Natural killer cell (primary cell): ENCODE measurements at places on chromosomes 13 and 19. TPM values are rescaled to one million over a fixed set of nuclear protein-coding genes. Genes with fewer than 3 reads are reported as not detected.

GRCh38 chr19:45005787-45006186, 4.5 kb downstream of the RELB start:
- no peak for DNase-seq
- no peak overlapping the region for H3K4me3 ChIP-seq
- H3K4me1 ChIP-seq, result peaks cover 25% of the 10 kb centered on the region
- H3K36me3 ChIP-seq, result peaks cover 14% of the 10 kb centered on the region
- no peaks in the 10 kb centered on the region for H3K27me3 ChIP-seq

The TMEM238 gene
- total RNA-seq, result 2.9 TPM

DNA sequence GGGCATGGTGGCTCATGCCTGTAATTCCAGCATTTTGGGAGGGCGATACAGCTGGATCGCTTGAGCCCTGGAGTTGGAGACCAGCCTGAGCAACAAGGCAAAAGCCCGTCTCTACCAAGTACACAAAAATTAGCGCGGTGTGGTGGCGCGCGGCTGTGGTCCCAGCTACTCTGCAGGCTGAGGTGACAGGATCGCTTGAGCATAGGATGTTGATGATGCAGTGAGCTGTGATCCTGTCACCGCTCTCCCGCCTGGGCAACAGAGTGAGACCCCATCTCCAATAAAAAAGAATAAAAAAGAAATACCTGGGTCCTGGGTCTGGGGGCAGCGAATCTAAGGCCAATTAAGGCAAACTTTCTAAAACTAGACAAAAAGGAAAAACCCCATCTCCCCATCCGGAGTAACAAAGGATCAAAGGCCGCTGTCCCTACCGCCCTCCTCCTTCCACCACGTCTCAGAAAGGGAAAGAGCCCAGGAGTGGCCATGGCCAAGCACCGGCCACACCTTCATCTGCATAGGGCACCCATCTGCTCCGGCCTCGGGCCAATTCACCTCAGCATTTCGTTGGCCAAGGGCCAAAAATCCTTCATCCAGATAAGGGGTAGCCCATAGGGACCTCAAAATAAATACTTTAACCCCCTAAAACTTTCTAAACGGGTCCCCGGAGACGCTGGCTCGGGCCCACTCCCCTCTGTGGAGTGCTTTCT, 851 bp downstream of the ZNF320 start:
- H3K4me3 ChIP-seq, result peak overlapping the region; percentile 80
- H3K4me1 ChIP-seq, result peaks cover 18% of the 10 kb centered on the region
- DNase-seq, result no peak
- no peaks in the 10 kb centered on the region for H3K27me3 ChIP-seq
- no peaks in the 10 kb centered on the region for H3K36me3 ChIP-seq

GRCh38 chr19:791007-791566, 6.2 kb upstream of the PTBP1 start:
- no peak for DNase-seq
- H3K27ac ChIP-seq, result no peak overlapping the region
- H3K27me3 ChIP-seq, result no peaks in the 10 kb centered on the region
- H3K36me3 ChIP-seq, result no peaks in the 10 kb centered on the region

DNA sequence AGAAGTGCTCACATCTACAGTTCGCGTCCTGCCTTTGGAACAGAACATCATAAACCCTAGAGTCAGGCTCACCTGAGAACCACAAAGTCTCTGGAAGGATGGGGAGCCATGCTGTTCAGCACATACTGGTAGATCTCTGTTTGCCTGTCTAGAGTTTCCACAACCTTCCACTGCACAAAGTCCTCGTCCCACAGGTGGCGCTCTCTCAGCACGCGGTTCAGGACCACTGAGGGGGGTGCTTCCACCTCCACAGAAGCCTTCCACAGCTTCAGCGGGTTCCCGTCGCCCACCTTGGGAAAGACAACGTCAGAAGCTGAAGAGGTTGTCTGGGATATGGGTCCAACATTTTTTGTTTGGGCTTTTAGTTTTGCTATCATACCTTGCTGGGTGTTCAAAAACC, 93.6 kb downstream of the KL start:
- peaks cover 8% of the 10 kb centered on the region for H3K4me1 ChIP-seq
- no peaks in the 10 kb centered on the region for H3K27me3 ChIP-seq
- no peak overlapping the region for H3K4me3 ChIP-seq

DNA sequence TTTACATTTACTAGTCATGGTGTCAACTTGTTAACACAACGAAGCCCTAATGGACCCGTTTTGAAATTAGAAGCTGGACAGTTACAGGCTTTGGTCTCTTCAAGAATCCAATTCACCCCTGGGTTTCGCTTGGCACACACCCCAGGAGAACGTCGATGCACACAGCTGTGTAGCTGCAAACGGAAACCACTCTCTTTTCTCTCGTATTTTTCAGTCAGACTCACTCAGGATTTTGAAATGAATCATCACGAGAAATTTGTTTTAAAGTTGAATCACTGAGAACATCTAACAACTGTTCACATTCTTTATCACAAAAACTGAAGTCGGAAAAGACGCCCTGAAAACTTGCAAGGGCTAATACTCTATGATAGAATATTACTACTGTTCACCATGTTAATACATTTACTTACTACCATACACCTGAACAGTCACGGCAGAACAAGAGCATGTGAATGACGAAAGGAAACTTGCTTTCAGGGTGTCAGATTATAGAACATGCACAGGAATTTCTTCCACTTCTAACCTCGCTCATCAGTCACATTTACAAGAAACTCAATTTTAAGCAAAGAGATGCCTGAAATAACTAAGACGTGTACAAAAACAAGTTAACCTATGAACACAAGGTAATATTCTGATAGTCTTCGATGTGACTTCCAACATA, 4.7 kb downstream of the PNMA8A start:
- H3K4me1 ChIP-seq, result peaks cover 3% of the 10 kb centered on the region
- no peak overlapping the region for H3K27ac ChIP-seq
- no peak for DNase-seq
- H3K27me3 ChIP-seq, result peaks cover 2% of the 10 kb centered on the region
- H3K4me3 ChIP-seq, result no peak overlapping the region
- H3K36me3 ChIP-seq, result no peaks in the 10 kb centered on the region

The RAB20 gene
- total RNA-seq, result 1.0 TPM

The ADPRHL1 gene
- 0.56 TPM for total RNA-seq

- no peak overlapping the region for H3K27ac ChIP-seq
- no peak overlapping the region for H3K4me3 ChIP-seq
- peaks cover 63% of the 10 kb centered on the region for H3K27me3 ChIP-seq
- peaks cover 8% of the 10 kb centered on the region for H3K4me1 ChIP-seq
- H3K36me3 ChIP-seq, result no peaks in the 10 kb centered on the region
Measured at GRCh38 chr19:1756705-1757465, 3.6 kb downstream of the ONECUT3 start.

The FUT6 gene
- total RNA-seq, result 0.34 TPM

DNA sequence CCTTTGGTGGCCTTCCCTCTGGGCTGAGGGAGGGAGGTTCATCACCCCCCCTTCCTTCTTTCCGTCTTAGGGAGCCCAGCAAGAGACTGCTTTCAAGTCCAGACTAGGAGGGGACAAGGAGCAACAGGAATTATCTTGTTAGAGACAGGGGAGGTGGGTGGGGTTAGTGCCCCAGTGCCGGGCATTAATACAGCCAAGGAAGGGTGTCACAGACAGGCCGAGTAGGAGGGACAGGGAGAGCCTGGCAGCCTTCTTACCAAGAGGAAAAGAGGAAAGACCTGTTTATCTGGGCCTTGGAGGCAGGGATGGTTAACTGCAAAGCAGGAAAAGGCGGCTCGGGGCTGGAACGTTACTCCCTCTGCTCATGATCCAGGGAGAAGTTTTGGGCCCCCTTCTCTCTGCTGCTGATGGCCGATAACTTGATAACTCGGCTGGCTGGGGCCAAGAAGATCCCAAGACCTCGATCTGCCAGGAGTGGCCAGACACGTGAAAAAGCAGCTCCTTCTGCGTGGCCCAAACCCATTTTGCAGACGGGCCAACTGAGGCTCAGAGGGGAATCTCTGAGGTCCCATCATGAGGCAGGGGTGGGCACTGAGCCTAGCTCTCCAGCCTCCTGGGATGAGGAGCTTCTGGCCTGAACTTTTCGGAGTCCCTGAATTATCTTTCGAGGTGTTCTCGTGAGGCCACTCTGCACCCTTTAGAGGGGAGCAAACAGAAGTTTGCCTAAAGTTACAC, 79.3 kb downstream of the PTPRS start:
- no peaks in the 10 kb centered on the region for H3K36me3 ChIP-seq
- no peak overlapping the region for H3K27ac ChIP-seq
- DNase-seq, result no peak
- no peaks in the 10 kb centered on the region for H3K27me3 ChIP-seq
- H3K4me3 ChIP-seq, result no peak overlapping the region
- H3K4me1 ChIP-seq, result peaks cover 6% of the 10 kb centered on the region

DNA sequence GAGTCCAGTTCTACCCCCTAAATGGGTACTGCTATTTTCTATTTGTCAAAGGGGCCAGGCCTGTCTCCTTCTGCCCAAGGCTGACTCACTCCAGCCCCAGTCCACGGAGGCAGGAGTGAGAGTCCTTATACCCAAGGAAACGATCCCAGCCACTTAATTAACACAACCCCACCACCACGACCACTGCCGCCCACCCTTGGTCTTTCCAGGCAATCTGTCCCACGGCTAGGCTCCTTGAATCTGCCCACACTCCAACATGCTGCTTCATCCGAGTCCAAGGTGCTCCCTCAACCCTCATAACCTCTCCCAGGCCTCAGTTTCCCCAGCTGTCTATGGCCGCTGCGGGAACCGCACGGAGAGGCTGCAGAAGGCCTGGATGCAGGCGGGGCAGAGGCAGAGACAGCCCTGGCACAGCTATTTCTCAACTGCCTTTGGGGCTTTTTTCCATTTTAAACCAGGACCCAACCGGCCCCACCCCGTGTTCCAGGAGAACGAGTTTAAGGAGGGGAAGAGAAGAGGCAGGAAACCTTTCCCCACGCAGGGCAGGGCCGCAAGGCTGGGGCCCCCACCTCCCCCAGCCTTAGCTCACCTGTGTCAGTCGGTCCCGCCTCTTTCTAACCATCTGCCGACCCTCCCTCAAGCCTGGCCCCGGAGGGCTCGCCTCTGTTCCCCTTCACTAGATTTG, 746 bp downstream of the RAB3D start:
- H3K4me3 ChIP-seq, result peak overlapping the region; percentile 45
- peaks cover 33% of the 10 kb centered on the region for H3K4me1 ChIP-seq
- DNase-seq, result no peak

DNA sequence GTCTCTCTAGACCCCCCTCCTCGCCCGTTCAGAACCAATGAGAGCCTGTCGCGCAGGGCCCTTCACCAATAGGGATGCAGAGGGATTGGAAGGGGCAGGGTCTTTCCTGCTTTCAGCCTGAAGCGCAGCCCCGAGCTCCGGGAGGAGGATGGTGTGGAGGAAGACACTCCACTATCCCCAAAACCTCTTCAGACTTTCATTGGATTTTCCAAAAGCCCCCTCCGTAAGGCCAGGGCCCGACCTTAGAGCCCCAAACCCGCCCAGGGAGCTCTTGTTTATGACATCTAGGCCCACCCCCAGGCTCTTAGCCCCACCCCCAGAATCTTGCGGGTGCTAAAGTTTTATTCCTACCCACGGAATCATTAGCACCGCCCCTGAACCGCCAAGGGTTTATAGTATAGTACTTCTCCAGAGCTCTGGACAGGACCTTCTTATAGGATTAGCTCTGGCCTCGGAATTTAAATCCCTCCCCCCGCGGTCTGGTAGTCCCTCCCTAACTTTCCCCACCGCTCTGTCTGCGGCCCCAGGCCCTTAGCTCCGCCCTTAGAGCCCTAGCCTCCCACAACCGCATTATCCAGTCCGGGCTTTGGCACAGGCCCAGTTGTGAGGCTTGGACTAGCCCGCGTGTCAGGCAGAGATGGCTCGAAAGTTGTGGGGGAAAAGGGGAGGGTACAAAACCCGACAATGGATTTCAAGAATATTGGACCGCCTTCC, 6.6 kb upstream of the EML2 start:
- peaks cover 47% of the 10 kb centered on the region for H3K4me1 ChIP-seq
- no peaks in the 10 kb centered on the region for H3K36me3 ChIP-seq
- DNase-seq, result peak; percentile 90
- peak overlapping the region; percentile 9 for H3K27ac ChIP-seq
- no peaks in the 10 kb centered on the region for H3K27me3 ChIP-seq
- peak overlapping the region; percentile 29 for H3K4me3 ChIP-seq

The KCNN1 gene
- not detected for total RNA-seq

The PALM3 gene
- total RNA-seq, result not detected

DNA sequence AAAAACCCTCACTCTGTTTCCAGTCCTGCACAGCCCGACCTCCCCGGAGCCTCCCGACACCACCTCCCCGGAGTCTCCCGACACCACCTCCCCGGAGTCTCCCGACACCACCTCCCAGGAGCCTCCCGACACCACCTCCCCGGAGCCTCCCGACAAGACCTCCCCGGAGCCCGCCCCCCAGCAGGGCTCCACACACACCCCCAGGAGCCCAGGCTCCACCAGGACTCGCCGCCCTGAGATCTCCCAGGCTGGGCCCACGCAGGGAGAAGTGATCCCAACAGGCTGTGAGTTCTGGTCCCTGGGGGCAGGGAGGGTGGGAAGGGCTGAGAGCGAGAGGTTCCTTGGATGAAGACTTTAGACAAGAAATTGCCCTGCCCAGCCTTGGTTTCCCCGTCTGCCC, 5.4 kb downstream of the MADCAM1 start:
- peaks cover 13% of the 10 kb centered on the region for H3K27me3 ChIP-seq
- no peak overlapping the region for H3K4me3 ChIP-seq
- no peak overlapping the region for H3K27ac ChIP-seq
- H3K4me1 ChIP-seq, result peaks cover 11% of the 10 kb centered on the region
- no peak for DNase-seq
- no peaks in the 10 kb centered on the region for H3K36me3 ChIP-seq

DNA sequence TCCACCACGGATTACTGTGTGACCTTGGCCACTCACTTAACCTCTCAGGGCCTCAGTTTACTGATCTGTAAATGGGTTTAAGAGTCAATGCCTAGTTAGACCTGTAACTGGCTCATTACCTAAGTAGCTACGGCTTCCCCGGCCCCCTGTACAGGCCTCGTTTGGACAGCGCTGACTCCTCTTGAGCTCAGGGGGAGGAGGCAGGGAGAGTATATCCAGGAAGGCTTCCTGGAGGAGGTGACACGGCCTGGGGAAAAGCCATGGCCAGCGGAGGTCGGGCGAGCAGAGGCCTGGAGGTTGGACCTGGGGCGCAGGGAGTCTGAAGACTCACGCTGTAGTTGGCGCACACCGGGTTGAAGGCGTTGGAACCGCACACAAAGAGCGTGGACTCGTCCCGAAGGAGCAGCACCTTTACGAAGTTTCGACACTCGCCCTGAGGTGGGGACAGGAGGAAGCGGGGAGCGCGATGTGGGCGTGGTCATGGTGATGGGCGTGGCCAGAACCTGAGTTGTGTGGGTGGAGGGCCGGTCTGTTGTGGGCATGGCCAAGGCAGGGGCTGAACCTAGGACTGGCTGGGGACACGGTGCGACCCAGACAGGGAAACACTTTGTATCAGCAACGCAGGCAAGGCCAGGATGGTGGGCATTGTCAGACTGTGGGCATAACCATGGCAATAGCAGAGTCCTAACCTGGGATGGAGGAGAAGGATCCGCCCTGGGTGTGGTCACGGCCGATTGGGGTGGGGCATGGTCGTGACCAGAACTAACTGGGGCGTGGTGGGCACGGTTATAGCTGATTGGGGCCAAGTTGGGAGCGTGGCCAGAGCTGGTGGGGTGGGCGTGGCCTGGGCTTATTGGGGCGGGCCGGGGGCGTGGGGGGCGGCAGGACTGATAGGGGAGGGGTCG, 3.6 kb downstream of the SEMA6B start:
- DNase-seq, result no peak
- H3K4me3 ChIP-seq, result no peak overlapping the region
- peaks cover 7% of the 10 kb centered on the region for H3K4me1 ChIP-seq
- H3K27ac ChIP-seq, result no peak overlapping the region
- no peaks in the 10 kb centered on the region for H3K36me3 ChIP-seq

The RASGRP4 gene
- total RNA-seq, result 5.7 TPM

- no peak overlapping the region for H3K27ac ChIP-seq
- H3K4me3 ChIP-seq, result no peak overlapping the region
- peaks cover 26% of the 10 kb centered on the region for H3K4me1 ChIP-seq
- H3K36me3 ChIP-seq, result no peaks in the 10 kb centered on the region
- DNase-seq, result no peak
Measured at GRCh38 chr13:51811920-51812451, 8.0 kb upstream of the DHRS12 start.
